ENCODE measurements at places on chromosomes 13 and 19.

GRCh38 chr19:920051-920864, 3.1 kb downstream of the KISS1R start:
- no peaks in the 10 kb centered on the region for H3K36me3 ChIP-seq
- peak overlapping the region; percentile 89 for H3K4me3 ChIP-seq
- H3K27ac ChIP-seq: peak overlapping the region; percentile 91
- H3K27me3 ChIP-seq: no peaks in the 10 kb centered on the region
- DNase-seq: peak; percentile 67
- peaks cover 12% of the 10 kb centered on the region for H3K4me1 ChIP-seq

GRCh38 chr13:52743569-52743968, 3.9 kb upstream of the CNMD start:
- H3K27me3 ChIP-seq: peaks cover 57% of the 10 kb centered on the region
- DNase-seq: no peak
- H3K27ac ChIP-seq: no peak overlapping the region
- peaks cover 6% of the 10 kb centered on the region for H3K36me3 ChIP-seq
- no peaks in the 10 kb centered on the region for H3K4me1 ChIP-seq
- H3K4me3 ChIP-seq: no peak overlapping the region

DNA sequence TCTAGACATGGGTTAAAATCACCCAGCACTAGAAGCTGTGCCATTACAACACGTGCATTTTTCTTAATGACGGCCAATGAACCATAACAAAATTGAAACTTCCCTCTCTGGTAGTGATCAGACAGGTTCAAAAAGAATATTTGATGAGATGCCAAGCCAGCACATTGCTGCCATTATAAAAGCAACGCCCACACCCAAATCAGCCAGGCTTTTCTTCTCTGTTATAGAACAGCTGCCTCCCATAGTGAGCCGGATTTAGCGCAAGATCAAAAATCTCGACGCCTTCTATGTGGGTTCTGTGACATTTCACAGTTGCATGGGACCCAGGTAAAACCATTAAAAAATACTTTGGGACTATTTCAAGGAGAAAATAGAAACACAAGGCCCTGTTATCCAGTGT, 1158.0 kb downstream of the EFNB2 start:
- no peaks in the 10 kb centered on the region for H3K36me3 ChIP-seq
- H3K27ac ChIP-seq: no peak overlapping the region
- H3K4me1 ChIP-seq: no peaks in the 10 kb centered on the region
- H3K27me3 ChIP-seq: no peaks in the 10 kb centered on the region
- DNase-seq: no peak

GRCh38 chr19:10503002-10503789, at the start of gene KEAP1:
Gene KEAP1 (minus strand): TSS chr19:10503356. CDS start chr19:10500033, 3,323 bp downstream.
- no peak for DNase-seq
- H3K27ac ChIP-seq: peak within 1 kb of the TSS; percentile 74
- peaks cover 29% of the 10 kb centered on the region for H3K4me1 ChIP-seq
- no peaks in the 10 kb centered on the region for H3K27me3 ChIP-seq
- H3K36me3 ChIP-seq: no peaks in the 10 kb centered on the region

DNA sequence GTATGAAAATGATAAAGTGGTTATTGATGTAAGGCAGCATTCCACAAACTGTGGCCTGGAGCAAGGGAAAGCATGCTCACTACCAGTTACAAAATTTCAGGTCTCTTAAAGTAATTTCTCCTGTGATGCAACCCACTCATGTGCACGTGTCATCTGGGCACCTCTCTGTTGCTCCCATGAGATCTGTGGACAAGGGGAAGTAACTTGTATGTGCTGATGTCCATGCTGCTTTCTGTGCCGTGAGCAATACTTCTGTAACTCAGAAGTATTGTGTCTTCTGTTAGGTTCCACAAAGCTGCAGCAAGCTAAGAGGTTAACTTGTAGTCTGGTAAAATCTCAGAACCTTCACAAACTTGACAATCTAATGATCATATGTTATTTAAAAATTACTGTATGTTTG, 930.0 kb upstream of the SLITRK6 start:
- no peak for DNase-seq
- no peak overlapping the region for H3K27ac ChIP-seq
- H3K27me3 ChIP-seq: no peaks in the 10 kb centered on the region

DNA sequence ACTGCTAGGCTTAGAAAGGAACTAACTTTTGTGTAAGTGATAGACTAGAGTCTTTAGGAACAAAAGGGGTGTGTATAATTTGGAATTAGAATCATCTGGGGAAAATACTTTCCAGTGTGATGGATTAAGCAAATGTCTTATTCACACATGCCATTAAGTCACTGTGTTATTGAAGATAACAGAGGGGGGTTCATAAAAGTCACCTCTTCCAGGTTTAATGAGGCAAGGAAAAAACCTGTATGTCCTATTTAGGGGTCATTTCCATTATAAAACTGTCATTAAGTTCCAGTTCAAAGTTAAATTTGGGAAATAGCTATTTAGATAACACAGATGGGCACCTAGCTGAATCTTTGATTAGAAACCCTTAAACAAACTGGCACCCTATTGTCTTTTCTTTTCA, 505.0 kb upstream of the GPC6 start:
- no peak overlapping the region for H3K4me3 ChIP-seq
- no peak overlapping the region for H3K27ac ChIP-seq
- H3K4me1 ChIP-seq: no peaks in the 10 kb centered on the region
- no peaks in the 10 kb centered on the region for H3K36me3 ChIP-seq
- no peaks in the 10 kb centered on the region for H3K27me3 ChIP-seq

DNA sequence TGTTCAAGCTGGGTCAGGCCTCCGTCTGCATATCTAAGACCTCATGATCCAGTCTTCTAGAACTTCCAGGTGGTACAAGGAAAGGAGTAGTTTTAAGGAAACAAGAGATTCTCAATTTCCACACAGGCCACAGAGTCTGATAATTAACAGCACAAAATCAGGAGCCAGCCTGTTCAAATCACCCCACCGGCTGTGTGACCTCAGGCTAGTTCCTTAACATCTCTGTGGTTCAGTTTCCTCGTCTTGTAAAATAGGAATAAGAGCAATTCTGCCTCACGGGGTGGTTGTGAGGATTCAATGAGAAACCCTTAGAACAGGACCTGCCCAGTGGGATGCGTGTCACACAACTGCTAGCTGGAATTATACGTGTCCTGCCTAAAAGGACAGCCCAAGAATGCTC, 25.6 kb downstream of the FCGBP start:
- no peak overlapping the region for H3K27ac ChIP-seq
- H3K27me3 ChIP-seq: no peaks in the 10 kb centered on the region
- DNase-seq: no peak
- peaks cover 10% of the 10 kb centered on the region for H3K4me1 ChIP-seq
- no peaks in the 10 kb centered on the region for H3K36me3 ChIP-seq
- no peak overlapping the region for H3K4me3 ChIP-seq

- H3K4me3 ChIP-seq: no peak overlapping the region
- H3K36me3 ChIP-seq: peaks cover 4% of the 10 kb centered on the region
- peaks cover 79% of the 10 kb centered on the region for H3K27me3 ChIP-seq
- DNase-seq: no peak
Observed at GRCh38 chr13:106633321-106633720, 65.4 kb upstream of the ARGLU1 start.

DNA sequence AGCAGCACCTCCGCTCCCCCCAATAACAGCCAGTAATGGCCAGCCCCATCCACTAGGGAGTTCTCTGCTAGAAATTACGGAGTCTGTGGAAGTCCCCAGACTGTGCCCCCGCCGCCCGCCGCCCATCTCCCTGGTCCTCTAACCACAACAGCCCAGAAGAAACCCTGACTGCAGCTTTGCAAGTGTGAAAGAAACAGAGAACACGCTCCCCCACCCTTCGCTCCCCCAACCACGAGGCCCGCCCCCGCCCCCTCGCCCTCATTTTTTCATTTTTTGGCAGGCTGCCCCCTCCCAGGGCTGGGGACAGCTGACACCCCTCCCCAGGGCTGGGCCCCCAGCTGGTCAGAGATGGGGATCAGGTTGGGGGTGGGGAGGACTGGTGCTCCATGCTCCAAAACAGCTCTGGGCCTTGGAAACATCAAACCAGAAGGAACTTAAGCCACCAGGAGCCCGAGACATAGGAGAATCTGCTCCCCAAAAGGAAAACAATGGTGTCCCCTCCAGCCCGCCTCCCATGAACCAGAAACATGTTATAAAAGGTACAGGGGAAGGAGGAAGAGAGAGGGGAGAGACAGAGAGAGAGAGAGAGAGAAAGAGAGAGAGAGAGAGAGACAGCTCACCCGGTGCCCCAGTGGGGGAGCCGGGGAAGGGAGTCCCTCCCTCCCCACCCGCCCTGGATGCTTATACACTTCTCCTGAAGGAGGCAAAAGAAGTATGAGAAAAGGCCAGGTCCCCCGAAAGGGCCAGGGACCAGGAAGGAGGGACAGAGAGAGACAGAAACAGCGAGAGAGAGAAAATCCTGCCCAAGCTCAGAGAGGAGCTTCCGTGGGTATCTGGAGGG, 29.8 kb upstream of the ASF1B start:
- H3K27me3 ChIP-seq: no peaks in the 10 kb centered on the region
- peaks cover 30% of the 10 kb centered on the region for H3K4me1 ChIP-seq
- H3K36me3 ChIP-seq: peaks cover 6% of the 10 kb centered on the region
- no peak for DNase-seq

DNA sequence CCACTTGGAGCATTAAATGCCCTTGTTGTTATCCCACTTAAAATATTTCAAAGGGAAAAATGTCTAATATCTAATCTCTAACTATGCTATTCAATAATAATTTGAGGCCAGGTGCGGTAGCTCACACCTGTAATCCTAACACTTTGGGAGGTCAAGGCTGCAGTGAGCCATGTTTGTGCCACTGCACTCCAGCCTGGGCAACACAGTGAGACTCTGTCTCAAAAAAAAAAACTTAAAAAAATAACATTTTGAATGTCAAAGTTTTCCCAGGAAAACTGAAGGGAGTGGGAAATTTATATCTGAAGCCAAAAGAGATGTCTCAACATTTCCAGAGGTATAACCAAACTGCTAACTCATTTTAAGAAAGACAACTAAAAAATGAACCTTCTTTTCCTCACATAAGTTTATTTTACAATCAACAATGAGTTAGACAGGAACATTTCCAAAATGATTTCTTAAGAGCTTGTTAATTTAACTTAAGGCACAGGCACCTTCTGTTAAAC, 47.9 kb downstream of the CAB39L start:
- no peak for DNase-seq
- no peaks in the 10 kb centered on the region for H3K4me1 ChIP-seq
- no peak overlapping the region for H3K27ac ChIP-seq
- H3K27me3 ChIP-seq: no peaks in the 10 kb centered on the region

GRCh38 chr13:101499406-101499805, 46.9 kb downstream of the ITGBL1 start:
- H3K36me3 ChIP-seq: no peaks in the 10 kb centered on the region
- H3K27ac ChIP-seq: no peak overlapping the region
- no peak overlapping the region for H3K4me3 ChIP-seq

- no peaks in the 10 kb centered on the region for H3K27me3 ChIP-seq
- H3K36me3 ChIP-seq: peaks cover 10% of the 10 kb centered on the region
- peaks cover 7% of the 10 kb centered on the region for H3K4me1 ChIP-seq
- DNase-seq: no peak
Observed at GRCh38 chr19:52665529-52665928, 27.4 kb upstream of the ZNF83 start.

- no peak for DNase-seq
- peak overlapping the region; percentile 66 for H3K27ac ChIP-seq
- H3K36me3 ChIP-seq: peaks cover 10% of the 10 kb centered on the region
- no peaks in the 10 kb centered on the region for H3K27me3 ChIP-seq
Observed at GRCh38 chr13:30624630-30625029, 6.9 kb downstream of the USPL1 start.

DNA sequence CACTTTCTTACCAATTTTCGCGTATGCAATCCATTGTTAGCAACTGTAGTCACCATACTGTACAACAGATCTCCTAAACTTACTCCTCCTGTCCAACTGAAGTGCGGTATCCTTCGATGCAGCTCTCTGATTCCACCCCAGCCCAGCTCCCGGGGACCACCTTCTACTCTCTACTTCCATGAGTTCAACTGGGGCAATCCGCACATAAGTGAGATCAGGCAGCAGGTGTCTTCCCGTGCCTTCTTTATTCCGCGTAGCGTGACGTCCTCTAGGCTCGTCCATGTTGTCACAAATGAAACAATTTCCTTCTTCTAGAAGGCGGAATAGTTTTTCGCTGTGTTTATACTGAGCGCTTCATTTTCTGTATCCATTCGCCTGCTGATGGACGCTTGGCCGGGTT, 8.4 kb downstream of the LILRB1 start:
- no peak overlapping the region for H3K4me3 ChIP-seq
- no peak overlapping the region for H3K27ac ChIP-seq
- H3K27me3 ChIP-seq: peaks cover 37% of the 10 kb centered on the region
- H3K36me3 ChIP-seq: no peaks in the 10 kb centered on the region
- DNase-seq: no peak
- peaks cover 2% of the 10 kb centered on the region for H3K4me1 ChIP-seq

- peak overlapping the region; percentile 98 for H3K27ac ChIP-seq
- DNase-seq: peak; percentile 11
- peaks cover 5% of the 10 kb centered on the region for H3K36me3 ChIP-seq
- H3K27me3 ChIP-seq: no peaks in the 10 kb centered on the region
Observed at GRCh38 chr13:76992548-76993001, 694 bp downstream of the CLN5 start.

DNA sequence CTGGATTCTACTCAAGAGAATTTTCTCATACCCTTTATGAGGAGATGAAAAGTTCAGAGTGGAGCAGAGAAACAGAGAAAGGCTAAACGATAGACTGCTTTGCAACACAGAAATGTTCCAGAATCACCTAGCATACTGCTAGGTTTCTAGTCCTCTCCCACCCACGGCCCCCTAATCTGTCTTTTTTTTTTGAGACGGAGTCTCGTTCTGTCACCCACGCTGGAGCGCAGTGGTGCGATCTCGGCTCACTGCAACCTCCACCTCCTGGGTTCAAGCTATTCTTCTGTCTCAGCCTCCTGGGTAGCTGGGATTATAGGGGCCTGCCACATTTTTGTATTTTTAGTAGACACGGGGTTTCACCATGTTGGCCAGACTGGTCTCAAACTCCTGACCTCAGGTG, 4.8 kb downstream of the SUGP2 start:
- H3K4me1 ChIP-seq: peaks cover 24% of the 10 kb centered on the region
- peaks cover 6% of the 10 kb centered on the region for H3K36me3 ChIP-seq
- H3K27me3 ChIP-seq: no peaks in the 10 kb centered on the region
- no peak overlapping the region for H3K27ac ChIP-seq
- no peak overlapping the region for H3K4me3 ChIP-seq

DNA sequence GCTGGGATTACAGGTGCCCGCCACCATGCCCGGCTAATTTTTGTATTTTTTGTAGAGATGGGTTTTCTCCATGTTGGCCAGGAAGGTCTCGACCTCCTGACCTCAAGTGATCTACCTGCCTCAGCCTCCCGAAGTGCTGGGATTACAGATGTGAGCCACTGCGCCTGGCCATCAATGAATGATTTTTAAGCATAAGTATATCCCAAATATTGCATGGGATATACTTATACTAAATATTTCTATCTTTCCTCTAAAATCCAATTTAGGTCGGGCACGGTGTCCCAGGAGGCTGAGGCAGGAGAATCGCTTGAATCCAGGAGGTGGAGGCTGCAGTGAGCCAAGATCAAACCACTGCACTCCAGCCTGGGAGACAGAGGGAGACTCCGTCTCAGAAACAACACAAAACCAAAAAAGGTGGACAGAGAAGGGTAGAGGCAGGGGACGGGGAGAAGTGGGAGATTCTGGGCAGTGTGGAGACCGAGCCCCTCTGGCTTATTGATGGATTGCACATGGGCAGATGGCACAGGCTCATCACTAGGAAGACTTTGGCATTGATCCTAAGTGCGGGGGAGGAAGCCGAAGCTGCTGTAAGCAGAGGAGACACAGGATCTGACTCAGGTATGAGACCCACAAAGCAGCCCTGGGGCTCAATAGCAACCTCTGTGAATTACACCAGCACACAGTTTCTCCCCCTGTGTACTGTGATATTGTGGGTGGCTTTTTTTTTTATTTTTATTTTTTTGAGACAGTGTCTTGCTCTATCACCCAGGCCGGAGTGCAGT, 13.5 kb downstream of the ARRDC5 start:
- no peaks in the 10 kb centered on the region for H3K27me3 ChIP-seq
- no peaks in the 10 kb centered on the region for H3K36me3 ChIP-seq
- H3K4me1 ChIP-seq: no peaks in the 10 kb centered on the region
- no peak for DNase-seq
- H3K4me3 ChIP-seq: no peak overlapping the region
